ENCODE measurements at places on chromosomes 6 and 20.

GRCh38 chr20:5056801-5057599, 55.7 kb upstream of the SLC23A2 start:
- peak; percentile 79 for DNase-seq

DNA sequence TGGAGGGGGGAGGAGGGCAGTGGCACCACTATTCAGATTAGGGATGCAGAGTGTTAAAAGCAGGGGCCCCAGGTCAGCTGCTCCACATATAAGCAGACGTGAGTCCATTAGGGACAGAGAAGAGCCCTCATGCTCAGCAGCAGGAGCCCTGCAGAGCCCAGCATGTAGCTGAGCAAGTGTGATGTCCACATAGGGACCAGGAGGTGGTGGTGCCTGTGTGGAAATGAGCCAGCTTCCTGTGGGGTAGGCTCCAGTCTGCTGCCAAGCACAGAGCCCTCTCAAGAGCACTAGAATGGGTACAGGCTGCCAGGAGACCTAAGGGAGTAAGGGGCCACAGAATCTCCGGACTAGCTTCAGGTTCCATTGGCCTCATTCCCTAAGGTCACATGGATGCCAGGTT, 57.9 kb upstream of the MLN start:
- DNase-seq: no peak

GRCh38 chr6:138272533-138273315, 54.4 kb upstream of the PBOV1 start:
- DNase-seq: no peak

- DNase-seq: no peak
These were observed 296 bp downstream of the DZANK1 start for GRCh38 chr20:18466574-18466893.

GRCh38 chr20:64258071-64258823, 2.7 kb downstream of the PCMTD2 start:
- DNase-seq: no peak

DNA sequence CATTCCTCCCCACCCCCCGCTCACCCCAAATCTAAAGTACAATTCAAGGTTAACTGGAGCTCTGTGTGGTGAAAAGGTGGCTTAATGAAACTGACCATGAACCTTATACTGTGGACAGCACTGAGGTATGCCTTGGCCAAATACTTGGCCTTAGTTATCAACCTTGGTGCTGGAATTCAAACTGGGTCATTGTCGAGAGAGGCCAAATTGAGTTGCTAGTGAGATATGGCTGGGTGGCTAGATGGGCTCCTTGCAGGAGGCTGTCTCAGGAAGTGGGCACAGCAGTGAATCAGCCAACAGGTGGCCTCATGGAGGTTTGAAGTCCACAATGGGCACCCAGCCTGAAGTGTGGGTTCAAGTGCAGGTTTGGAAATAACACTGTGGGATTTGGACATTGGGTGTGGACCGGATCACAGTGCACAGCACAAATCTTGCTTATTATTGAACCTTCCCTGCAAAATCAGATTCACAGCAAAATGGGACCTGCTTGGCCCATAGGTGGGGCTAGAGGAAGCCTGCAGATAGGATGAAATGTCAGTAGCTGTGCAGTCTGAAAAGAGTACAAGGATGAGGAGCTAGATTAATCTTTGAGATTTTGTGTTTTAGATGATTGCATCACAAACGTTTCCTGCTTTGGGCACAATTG, 5.6 kb upstream of the BTBD3 start:
- DNase-seq: no peak

DNA sequence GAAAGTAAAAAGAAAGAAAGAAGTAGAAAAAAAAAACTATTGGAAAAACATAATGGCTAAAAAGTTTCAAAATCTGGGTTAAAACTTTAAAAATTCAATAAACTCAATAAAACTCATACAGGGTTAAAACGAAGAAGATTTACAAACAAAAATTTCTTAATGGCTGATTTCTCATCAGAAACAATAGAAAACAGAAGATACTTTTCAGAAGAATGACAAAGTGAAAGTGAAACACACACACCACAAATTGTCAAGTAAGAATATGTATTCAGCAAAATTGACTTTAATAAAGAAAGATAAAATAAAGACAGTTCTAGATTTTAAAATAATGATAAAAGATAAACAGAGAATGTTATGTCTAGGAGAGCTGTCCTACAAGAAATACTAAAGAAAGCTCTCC, 618.9 kb upstream of the GJE1 start:
- no peak for DNase-seq
